ENCODE measurements at places on chromosomes 6 and 20.

GRCh38 chr20:63115651-63116411, 100.1 kb downstream of the YTHDF1 start:
- no peak for DNase-seq

GRCh38 chr6:155050311-155050710, 55.2 kb downstream of the TIAM2 start:
- DNase-seq = no peak

GRCh38 chr6:2149361-2150006, 95.9 kb downstream of the GMDS start:
- DNase-seq = no peak

DNA sequence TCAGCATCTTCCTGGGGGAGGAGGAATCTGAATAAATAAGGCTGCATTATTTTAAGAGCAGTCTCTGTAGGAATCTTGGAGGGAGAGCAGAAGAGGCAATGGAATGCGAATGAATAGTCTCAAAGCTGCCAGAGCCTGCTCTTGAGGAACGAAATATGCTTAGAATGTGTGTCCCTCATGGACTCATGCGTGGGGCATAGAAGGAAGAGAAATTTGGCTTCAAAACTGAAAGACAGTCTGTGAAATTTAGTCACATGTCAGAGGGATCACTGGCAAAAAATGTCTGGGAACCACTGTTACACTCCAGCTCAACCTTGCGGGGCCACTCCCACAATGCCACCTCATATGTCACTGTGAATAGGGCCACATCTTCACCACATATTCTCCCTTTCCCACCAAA, 95.5 kb downstream of the GJA10 start:
- DNase-seq = no peak
